MCF 10A (cell line): ENCODE measurements at places on chromosomes 6 and 20. TPM values are rescaled to one million over a fixed set of nuclear protein-coding genes. Genes with fewer than 3 reads are reported as not detected.

The ELOVL4 gene
- total RNA-seq, result 6.2 and 9.6 TPM in 2 replicates

The SCRT2 gene
- total RNA-seq, result not detected in 2 replicates

The PNLDC1 gene
- not detected in 2 replicates for total RNA-seq

The RFX6 gene
- not detected in 2 replicates for total RNA-seq

The RAET1E gene
- 28.9 and 37.6 TPM in 2 replicates for total RNA-seq

The LIN28B gene
- not detected in 2 replicates for total RNA-seq

The KCNQ5 gene
- 5.8 and 10.3 TPM in 2 replicates for total RNA-seq

The PLN gene
- not detected in 2 replicates for total RNA-seq

The PET117 gene
- total RNA-seq, result 11.9 and 14.8 TPM in 2 replicates

The ARMC12 gene
- total RNA-seq, result 2.3 and 2.6 TPM in 2 replicates

The DACT2 gene
- total RNA-seq, result not detected in 2 replicates

The SH3BGRL2 gene
- 7.1 and 8.8 TPM in 2 replicates for total RNA-seq

The FERMT1 gene
- 25.5 and 43.1 TPM in 2 replicates for total RNA-seq

The EYS gene
- total RNA-seq, result 1.5 and 1.6 TPM in 2 replicates

The ROS1 gene
- total RNA-seq, result 63.0 and 69.6 TPM in 2 replicates

The RSPH4A gene
- total RNA-seq, result not detected in 2 replicates
